ENCODE measurements at places on chromosomes 13 and 19. TPM values are rescaled to one million over a fixed set of nuclear protein-coding genes. Genes with fewer than 3 reads are reported as not detected.

PGLYRP2 gene
- not detected for total RNA-seq

LHFPL6 gene
- total RNA-seq = 68.9 TPM

RASGRP4 gene
- total RNA-seq = not detected

ZNF569 gene
- total RNA-seq = 1.5 TPM
